Stimulated activated CD8-positive, alpha-beta memory T cell treated with anti-CD3 and anti-CD28 coated beads, Interleukin-15, amount 100 ng/mL, for 48 hours (primary cell): ENCODE measurements at places on chromosomes 2 and 18.

GRCh38 chr2:121186261-121186660 lies 98.7 kb downstream of the TFCP2L1 start:
- no peak for DNase-seq

DNA sequence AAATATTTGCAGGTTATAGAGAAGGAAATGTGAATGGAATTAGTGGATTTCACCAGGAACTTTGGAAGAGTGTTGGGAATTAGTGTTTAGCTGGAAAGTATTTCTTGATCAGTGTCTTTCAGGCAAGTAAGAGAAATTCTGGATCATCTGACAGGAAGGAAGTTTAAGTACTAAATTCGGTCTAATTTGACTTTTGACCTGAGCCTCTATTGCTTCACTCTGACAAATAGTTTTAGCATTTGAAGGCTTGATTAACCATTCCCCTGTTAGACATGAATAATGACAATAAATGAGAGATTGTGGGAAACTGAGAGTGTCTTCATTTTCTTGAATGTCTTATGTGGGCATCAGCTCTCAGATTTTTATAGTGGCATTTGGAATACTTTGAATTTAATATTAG lies 16.0 kb downstream of the CCNT2 start:
- no peak for DNase-seq

- DNase-seq, result no peak
These were observed 103.1 kb downstream of the RTN4 start for GRCh38 chr2:54947136-54947535.

GRCh38 chr2:237161189-237161588 lies 75.5 kb downstream of the COPS8 start:
- no peak for DNase-seq

- no peak for DNase-seq
These were observed 148.0 kb downstream of the FAM210A start for GRCh38 chr18:13578400-13578799.

DNA sequence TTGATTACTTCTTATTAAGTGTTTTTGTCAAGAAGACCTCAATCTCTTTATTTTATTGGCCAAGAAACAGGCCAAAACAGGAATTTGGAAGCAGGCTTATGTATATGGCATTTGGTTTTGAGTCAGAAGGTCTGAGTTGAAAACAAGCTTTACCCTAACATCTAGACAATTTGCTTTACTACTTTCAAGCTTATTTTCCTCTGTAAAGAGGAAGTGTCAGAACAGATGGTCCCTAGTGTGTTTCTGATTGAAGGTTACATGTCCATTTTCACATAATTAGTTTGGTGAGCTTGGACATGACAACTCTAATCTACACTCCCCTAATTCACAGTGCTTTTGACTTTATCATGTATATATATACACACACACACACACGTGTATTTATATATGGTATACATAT lies 19.8 kb upstream of the MAP4K4 start:
- DNase-seq, result no peak

DNA sequence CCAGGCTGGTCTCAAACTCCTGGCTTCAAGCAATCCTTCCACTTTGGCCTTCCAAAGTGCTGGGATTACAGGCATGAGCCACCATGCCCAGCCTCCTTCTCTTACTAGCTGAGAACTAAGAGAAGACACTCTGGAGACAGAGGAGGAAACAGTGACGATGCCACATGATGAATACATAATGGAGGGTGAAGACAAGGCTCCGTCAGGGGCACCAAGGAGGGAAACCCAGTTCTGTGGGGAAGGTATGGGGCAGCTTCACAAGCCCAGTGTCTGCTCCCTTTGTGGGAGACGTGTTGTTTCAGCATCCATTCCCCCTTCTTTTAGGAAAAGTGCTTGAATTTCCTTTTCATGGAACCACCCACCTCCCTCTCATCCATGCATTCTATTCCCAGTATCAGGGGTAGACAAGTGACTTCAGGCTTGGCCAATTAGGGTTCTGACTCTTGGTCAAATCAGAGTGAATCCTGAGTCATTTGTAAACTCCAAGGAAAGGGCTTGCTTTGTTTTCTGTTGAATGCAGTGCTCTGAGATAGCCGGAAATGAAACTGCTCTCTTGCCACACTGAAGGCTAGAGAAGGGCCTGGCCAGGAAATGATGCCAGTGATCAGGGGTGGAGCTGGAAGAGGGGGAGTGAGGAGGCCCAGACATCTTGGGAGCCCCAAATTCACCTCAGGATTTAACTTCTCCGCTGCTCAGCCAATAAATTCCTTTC lies 23.7 kb downstream of the TMEM127 start:
- DNase-seq, result peak; percentile 57
